ENCODE measurements at places on chromosomes 13 and 19.
A peak's percentile ranks its signal among the peaks of the same experiment; 100 is the strongest.

- no peak for DNase-seq
These were observed 416.0 kb downstream of the KLF12 start for GRCh38 chr13:73718246-73718645.

DNA sequence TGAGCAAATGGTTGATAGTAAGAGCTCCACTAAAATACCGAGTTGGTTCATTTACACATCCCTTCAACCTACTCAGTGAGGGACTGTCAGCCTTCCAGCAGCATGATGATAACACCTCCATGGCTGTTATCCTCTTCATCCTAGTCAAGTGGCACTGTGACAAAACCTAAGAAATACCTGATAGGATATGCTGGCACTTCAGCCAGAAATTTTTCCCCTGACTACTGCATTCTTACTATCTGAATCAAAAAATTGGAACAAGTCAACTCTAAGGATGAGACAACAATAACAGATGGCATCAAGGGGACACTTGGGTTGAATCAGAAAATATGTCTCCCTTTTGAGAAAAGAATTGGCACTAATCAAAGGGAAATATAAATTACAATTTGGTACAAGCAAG lies 193.9 kb downstream of the KCTD12 start:
- peak; percentile 13 for DNase-seq

GRCh38 chr19:56746367-56746766 lies 74.8 kb upstream of the ZNF835 start:
- DNase-seq, result no peak

GRCh38 chr13:28411831-28412353 lies 83.0 kb downstream of the FLT1 start:
- DNase-seq, result no peak

DNA sequence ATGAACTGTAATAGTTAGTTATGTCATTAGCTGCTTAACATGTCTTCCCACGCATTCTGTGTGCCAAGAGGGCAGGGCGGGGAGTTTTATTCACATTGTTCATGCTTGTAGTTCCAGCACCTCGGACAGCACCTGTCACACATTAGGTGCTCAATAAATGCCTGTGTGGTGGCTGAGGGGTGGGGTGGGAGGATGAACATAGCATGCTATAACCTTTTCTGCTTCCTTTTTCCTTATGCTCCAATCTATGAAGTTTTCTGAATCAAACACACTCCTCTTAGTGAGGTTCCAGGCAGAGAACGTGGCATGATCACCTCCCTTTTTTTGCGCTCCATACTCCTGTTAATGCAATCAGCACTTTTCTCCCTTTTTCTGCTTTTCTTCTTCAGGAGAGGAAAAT lies 15.8 kb upstream of the PTPRS start:
- no peak for DNase-seq

- DNase-seq, result no peak
These were observed 5.5 kb upstream of the AKAP11 start for GRCh38 chr13:42266473-42266872.

- DNase-seq, result no peak
These were observed 81.0 kb upstream of the UBAC2 start for GRCh38 chr13:99119656-99120055.

DNA sequence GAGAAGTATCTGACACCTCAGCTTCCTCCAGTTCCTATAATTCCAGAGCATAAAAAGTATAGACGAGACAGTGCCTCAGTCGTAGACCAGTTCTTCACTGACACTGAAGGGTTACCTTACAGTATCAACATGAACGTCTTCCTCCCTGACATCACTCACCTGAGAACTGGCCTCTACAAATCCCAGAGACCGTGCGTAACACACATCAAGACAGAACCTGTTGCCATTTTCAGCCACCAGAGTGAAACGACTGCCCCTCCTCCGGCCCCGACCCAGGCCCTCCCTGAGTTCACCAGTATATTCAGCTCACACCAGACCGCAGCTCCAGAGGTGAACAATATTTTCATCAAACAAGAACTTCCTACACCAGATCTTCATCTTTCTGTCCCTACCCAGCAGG lies 3.1 kb downstream of the KLF5 start:
- DNase-seq, result no peak
